ENCODE measurements at places on chromosomes 1 and 21.
A peak's percentile ranks its signal among the peaks of the same experiment; 100 is the strongest.

GRCh38 chr1:81921344-81921743, 120.6 kb downstream of the ADGRL2 start:
- no peak for DNase-seq

DNA sequence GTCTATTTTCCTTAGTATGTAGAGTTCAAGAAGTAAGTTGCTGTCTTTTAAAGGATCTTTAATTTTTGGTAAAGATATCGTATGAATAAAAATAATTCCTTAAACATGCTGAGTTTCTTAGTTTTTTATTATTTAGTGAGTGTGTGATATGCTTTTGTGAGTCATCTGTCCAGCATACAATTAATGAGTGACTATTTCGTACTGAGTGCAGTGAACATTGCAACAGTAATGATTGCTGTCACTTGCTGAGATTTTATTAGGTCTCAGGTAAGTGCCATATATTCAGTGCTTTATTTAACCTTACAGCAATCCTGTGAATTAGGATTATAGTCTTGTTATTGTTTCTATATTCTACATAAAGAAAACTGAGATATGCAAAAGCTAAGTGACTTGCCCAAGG, 22.6 kb downstream of the MIGA1 start:
- no peak for DNase-seq

- DNase-seq, result no peak
Observed at GRCh38 chr1:229117664-229118300, 153.1 kb upstream of the RAB4A start.

DNA sequence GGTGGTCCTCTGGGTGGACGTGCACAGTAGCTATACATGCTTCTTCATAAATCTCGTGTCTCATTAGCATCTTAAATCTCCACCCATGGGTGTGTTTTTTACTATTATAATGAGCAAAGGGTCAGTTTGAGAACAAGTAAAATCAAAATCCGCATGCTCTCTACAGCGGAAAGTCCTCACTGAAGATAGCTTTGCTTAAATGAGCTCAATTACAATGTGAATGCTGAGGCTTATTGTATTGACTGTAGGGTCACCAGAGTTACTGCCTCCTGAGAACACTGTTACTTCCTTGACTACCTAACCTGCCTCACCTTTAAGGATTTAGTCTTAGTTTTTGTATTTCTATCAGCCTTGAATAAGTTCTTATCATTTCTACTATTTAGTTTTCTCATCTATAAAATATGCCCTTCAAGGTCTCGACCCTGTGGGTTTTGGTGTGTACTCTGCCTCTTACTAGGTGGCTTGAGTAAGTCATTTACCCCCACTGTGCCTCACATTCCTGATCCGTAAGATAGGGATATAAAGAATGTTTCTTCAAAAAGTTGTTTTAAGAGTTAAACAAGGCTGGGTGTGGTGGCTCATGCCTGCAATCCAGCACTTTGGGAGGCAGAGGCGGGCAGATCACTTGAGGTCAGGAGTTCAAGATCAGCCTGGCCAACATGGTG, 7.9 kb downstream of the SLAMF7 start:
- no peak for DNase-seq

DNA sequence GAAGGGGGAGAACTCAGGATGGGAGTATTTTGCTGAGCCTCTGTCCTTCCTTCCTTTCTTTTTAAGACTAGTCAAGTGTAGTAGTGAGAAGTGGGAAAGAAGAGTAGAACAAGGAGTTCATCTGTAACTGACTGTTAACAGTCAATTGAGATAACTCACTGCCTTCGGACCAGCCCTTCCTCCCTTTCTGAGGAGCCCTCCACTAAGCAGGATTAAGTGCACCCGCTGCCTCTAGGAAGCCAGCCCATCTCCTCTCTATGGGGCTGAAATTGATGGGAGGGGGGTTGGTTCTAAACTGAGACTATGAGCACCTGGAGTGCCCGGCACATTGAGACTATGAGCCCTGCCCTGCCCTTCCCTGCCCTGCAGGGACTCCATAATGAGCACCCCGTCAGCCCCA, 72.7 kb upstream of the TINAGL1 start:
- no peak for DNase-seq

DNA sequence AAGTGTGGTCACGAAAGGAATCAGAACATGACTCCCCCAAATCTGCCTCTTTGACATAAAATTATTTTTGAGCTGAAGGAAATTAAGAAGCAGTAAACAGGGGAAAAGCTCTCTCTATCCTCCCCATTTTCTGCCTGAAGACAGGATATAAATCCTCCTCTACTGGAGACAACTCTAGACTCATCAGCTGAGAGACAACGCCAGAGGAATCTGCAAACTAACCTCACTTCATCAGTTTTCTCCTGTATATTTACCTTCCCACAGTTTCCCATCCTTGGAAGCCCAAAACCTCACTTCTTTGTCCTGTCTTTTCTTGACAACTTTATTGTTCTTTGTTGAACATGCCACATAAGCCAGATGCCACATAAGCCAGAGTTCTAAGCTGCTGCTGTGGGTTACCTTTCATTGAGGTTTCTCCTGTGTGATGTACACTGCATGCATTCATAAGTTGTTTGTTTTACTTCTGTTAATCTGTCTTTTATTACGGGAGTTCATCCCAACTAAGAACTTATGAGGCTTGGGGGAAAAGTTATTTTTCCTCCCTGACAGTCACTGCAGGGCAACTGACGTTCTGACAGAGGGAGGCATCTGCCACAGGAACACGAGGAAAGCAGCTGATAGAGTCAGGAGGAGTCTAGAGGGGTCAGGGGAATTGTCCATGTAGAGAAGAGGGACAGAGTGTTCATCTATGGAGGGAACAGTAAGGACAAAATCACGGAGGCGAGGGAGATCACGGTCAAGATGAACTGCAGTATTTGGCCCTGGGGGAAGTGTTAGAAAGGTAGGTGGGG, 19.2 kb downstream of the ST6GALNAC3 start:
- no peak for DNase-seq

DNA sequence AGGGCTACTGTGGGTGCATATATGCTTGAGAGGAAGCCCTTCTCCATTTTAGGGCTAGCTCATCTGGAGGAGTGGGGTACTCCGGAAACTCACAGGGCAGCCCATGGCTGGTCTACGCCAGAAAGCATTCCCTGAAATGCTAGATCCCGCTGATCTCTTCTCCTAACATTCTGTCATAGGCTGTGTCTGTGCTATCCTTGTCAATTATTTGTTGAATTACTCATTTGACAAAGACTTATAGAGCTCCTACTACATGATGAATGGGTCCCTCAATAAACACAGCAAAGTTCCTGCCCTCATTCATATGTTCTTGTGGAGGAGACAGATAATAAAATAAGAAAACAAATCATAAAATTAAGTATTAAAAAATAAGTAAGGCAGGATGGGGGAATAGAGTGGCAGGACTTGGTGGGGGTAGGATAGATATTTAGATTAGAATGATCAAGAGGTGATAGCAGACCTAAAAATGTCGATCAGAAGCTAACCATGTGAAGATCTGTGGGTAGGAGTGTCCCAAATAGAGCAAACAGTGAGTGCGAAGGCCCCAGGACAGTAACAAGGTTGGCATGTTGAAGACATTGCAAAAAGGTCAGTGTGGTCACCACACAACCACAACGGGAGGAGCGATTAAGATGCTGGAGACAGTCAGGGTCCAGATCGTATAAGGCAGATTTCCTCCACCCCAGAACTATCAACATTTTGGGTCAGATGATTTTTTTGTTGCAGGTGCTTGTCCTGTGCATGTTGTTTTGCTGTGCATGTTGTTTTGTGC, 13.2 kb downstream of the NGF start:
- no peak for DNase-seq

- DNase-seq, result peak; percentile 34
Observed at GRCh38 chr1:83497563-83497962, 501.4 kb downstream of the TTLL7 start.

DNA sequence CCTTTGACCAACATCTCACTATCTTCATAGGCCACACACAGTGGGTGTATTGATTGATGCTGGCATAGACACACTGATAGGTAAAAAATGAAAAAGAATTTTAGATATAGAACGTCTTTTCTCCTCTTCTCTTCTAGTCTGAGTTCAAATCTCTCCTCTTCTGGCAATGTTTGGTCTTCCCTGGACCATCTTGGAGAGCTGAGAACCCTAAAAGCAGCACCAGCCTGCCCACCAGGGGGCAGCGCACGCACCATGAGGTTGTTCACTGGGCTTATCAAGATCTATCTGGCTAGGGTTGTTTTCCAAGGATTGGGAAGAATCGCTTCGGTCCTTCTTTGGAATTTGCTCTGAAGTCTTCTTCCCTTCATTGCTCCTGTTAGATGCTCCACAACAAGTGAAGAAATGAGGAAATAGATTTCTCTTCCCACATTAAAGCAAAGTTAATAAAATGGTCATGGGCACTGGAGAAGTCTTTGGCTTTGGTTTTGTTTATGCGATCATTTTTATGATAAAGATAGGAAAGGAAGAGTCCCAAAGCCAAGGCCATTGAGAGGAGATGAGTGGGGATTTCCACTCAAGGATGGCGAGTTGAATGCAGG, 104.0 kb upstream of the OLIG2 start:
- no peak for DNase-seq

DNA sequence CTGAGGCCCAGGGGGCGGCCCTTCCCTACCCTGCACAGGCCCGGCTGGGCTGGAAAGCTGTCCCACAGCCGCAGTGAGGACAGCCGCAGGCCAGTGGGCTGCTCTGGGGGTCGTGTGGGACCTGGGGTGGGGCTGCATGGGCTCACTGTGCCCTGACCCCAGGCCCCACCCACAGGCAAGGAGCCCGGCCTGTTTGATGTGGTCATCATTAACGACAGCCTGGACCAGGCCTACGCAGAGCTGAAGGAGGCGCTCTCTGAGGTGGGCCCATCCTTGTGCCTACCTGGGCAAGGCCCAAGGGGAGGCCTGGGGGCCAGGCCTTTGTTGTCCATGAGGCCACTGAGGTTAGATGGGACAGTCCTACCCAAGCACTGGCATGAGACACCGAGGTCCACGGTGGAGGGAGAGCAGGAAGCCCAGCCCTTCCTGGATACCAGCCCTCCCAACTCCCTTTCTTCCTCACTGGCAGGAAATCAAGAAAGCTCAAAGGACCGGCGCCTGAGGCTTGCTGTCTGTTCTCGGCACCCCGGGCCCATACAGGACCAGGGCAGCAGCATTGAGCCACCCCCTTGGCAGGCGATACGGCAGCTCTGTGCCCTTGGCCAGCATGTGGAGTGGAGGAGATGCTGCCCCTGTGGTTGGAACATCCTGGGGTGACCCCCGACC, 1.4 kb upstream of the GJC2 start:
- no peak for DNase-seq

DNA sequence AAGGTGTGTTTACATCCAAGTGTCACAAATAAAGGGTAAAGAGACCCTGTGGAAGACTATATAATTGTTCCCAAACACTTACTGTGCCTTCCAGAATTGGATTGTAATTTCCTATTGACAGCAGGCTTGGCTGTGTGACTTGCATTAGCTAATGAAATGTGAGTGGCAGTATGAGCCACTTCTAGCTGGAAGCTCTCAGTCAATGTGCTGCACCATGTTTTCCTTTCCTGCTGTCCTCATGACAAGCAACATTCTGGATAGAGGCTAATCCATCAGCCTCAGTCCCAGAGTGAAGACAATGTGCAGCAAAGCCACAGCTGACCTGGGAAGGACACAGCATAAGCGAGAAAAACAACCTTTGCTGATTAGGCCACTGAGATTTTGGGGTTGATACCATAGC, 5.9 kb upstream of the FOXJ3 start:
- no peak for DNase-seq

DNA sequence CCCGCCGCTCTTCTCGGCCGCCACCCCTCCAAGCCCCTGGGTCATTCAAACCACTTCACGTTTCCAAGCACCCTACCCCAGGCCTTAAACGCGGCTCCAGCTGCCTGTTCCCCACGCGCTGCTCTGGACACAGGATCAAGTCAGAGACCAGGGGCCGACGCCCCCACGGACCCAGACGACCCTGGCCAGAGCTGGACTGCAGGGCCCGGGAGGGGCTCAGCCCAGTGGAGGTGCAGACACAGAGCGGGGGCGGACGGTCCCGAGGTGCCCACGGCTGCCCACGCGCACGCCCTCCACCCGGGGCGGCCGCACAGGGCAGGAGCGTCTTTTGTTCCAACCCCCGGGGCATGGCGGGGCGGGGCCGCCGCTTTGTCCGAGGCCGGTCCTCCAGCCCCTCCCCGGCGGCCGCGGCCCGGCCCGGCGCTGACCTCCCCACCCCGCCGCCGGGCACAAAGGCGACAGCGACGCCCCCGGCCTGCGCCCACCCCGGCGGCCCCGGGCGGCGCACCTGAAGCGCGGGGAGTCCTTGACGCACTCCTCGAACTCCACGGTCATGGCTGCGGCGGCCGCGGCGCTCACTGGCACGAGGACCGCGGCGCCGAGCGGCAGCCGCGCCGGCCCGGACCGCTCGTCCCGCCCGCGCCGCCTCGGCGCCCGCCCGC, 338 bp downstream of the ACAP3 start:
- no peak for DNase-seq

GRCh38 chr1:199170711-199171110, 531.9 kb downstream of the PTPRC start:
- DNase-seq, result no peak

Measured in fibroblast of skin of right biceps (primary cell).